Stimulated activated CD4-positive, alpha-beta T cell treated with anti-CD3 and anti-CD28 coated beads, TNF-alpha, amount 100 ng/mL, for 48 hours (primary cell): ENCODE measurements at places on chromosomes 1 and 21.

DNA sequence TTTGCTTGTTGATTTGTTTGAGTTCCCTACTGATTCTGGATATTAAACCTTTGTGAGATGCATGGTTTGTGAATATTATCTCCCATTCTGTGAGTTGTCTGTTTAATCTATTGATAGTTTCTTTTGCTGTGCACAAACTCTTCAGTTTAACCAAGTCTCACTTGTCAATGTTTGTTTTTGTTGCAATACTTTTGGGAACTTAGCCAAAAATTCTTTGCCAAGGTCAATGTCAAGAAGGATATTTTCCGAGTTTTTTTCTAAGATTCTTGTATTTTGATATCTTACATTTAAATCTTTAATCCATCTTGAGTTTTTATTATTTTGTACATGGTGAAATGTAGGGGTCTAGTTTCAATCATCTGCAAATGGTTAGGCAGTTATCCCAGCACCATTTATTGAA lies 1230.7 kb upstream of the NCAM2 start:
- DNase-seq: no peak

DNA sequence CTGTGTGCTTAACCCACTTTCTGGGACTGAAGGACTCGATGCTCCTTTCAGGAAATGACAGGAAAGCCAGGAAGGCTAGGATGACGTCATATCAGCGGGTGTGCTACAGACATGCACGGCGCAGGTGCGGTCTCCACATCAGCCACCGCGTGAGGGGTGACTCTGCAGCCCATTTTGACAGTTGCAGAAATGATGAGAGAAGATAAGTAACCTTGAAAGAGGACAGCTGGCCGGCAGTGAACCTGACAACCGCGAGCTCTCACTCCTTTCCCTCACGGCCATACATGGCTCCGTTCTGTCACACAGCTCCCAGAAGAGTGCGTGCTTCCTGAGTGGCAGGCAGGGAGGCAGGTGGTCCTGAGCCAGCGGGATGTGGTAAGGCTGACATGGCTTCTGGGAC lies 1.7 kb upstream of the KRTAP10-5 start:
- DNase-seq: no peak

DNA sequence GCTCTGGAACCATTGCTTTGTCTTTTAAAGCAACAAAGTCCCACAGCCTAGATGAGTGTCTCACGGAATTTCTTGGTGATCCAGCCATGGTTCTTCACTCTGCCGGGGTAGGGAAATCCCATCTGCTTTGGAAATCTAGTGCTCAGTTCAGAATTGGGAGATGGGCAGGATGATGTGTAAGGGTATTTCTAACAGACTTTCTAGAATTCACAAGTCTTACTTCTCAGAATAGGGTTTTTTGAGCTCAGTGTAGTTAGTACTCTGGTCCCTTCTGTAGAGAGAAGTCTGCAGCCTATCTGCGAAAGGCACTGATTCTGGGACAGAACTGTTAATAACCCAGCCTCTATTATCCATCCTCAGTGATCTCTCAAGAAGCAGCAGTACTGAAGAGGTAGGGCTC lies 25.3 kb downstream of the GABPA start:
- DNase-seq: no peak

GRCh38 chr1:8674912-8675311 lies 142.5 kb downstream of the RERE start:
- no peak for DNase-seq

DNA sequence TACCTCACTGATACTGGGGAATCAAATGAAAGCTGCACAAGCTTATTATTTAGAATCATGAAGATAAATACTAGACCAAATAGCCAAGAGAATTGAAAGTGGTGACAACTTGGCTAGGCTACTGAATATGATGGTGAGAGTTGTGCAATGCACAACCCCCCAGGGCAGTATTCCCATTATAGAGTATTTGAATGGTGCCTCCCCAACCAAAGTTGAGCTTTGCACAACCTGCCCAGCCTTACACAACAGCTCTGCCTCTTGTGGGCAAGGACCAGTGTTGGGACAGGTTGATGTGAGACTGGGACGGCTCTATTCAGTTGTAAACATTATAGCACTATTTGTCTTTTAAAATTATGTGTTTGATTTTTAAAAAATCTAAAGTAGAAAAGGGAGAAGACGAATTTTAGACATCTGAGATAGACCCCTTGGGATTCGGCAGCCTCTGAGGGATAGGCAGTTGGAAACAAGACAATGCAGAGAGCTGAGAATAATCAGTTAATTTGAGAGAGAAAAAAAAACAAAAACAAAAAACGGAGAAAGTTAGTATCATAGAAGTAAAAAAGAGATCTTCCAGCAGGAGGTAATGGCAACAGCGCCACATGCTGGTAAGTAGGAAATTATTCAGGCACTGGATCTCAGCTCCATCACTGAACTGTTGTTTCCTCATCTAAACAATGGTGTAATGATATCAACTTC lies 91.0 kb upstream of the KCNA3 start:
- peak; percentile 41 for DNase-seq
